Kidney epithelial cell (primary cell): ENCODE measurements at places on chromosomes 3 and 15. TPM values are rescaled to one million over a fixed set of nuclear protein-coding genes. Genes with fewer than 3 reads are reported as not detected.
A peak's percentile ranks its signal among the peaks of the same experiment; 100 is the strongest.

DNA sequence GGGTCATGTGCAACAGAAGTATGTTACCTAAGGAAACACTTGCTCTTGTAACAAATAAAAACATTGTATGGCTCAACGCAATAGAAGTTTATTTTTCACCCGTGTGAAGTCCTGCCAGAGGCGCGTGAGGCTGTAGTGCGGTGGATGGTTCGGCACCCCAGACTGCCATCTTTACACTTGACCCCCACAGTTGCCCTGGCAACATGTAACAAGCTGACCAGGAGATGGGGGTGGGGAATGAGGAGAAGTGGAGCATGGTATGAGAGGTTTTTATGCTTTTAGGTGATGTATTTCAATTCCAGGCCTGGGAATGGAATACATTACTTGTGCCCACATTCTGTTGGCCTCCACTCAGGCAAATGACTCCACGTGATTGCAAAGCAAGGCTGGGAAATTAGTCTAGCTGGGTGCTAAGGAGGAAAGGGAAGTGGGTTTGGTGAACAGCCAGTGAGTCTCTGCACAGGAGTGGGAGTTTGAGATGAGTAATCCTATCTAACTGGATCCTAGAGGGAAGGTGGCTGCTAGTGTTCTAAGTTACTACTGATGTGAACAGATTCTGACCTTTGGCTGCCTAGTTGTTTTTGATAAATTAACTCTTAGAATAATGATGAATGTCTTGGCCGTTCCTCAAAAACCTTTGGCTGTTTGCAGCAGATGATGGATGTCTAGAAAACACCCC lies 33.8 kb upstream of the GREM1 start:
- DNase-seq: peak; percentile 86

DNA sequence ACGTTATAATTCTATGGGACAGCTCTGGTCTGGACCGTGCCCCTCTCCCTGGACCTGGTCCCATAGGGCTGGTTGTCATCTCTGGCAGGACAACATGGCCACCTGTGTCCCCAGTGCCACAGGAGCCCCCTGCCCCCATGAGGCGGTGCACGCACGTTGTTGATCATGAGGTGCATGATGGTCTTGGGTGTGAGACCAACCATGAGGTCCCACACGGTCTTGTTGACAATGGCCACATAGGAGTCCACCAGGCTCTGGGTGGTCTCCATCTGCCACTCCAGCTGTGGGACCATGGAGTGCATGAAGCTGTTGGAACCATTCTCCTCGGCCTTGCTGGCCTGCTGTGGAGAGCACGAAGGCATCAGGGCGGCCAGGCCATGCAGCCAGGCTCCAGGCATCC lies 19.7 kb downstream of the GOLGA6D start:
- DNase-seq: no peak

The GOLGA8J gene
- total RNA-seq: not detected in 2 replicates

The RLBP1 gene
- total RNA-seq: not detected in 2 replicates

The MUC13 gene
- total RNA-seq: not detected in 2 replicates

- DNase-seq: no peak
Measured at GRCh38 chr3:118412503-118412902, 622.1 kb downstream of the IGSF11 start.

The ZBTB20 gene
- 32.5 and 34.9 TPM in 2 replicates for total RNA-seq

- no peak for DNase-seq
Measured at GRCh38 chr3:168582503-168582902, 486.8 kb upstream of the GOLIM4 start.

DNA sequence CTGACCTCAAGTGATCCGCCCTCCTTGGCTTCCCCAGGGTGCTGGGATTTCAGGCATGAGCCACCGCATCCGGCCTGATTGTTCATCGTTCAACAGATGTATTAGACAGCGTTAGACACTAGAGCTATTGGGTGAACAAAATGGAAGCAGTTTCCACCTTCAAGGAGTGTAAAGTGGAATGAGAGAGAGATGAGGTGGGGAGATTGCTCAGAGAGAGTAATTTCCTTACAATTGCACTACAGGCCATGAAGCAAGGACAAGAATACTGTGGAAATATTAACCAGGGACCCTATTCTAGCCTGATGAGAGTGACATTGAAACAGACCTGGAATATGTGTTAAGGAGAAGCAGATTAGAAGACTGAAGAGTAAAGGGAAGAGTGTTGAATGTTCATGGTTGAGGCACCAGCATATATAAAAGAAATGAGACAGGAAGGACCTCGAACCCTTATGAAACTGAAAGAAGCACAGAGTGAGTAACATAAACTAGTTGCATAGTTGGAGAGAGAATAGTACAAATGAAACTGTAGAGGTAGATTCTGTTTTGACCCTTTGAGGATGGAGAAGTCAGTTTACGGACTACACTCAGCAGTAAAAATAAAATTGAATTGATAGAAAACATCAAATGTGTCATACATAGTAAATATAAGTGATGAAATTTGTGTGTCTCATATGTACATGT lies 7.2 kb downstream of the RTF1 start:
- DNase-seq: no peak

The CFAP100 gene
- total RNA-seq: not detected in 2 replicates

GRCh38 chr3:115512565-115513415 lies 110.5 kb upstream of the GAP43 start:
- no peak for DNase-seq

DNA sequence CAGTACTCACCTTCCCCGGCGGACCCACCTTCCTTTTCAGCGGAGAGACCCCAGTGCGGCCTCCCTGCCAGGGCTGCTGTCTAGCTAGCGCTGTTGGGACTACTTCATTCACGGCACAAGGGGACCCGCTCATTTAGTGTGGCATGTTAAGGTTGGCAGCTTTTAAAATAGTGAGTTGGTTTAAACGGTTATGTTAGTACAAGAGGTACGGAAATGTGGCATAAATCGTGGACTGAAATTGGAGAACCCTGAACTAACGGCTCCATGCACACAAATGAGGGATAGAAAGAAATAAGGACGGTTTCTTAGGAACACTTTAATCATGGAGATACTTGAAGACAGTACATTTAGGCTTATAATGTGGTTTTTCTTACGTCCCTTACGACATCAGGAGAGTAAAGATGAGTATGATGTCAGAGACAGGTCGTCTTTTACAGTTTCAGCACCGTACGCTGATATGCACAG lies 752 bp downstream of the CEP63 start:
- no peak for DNase-seq

DNA sequence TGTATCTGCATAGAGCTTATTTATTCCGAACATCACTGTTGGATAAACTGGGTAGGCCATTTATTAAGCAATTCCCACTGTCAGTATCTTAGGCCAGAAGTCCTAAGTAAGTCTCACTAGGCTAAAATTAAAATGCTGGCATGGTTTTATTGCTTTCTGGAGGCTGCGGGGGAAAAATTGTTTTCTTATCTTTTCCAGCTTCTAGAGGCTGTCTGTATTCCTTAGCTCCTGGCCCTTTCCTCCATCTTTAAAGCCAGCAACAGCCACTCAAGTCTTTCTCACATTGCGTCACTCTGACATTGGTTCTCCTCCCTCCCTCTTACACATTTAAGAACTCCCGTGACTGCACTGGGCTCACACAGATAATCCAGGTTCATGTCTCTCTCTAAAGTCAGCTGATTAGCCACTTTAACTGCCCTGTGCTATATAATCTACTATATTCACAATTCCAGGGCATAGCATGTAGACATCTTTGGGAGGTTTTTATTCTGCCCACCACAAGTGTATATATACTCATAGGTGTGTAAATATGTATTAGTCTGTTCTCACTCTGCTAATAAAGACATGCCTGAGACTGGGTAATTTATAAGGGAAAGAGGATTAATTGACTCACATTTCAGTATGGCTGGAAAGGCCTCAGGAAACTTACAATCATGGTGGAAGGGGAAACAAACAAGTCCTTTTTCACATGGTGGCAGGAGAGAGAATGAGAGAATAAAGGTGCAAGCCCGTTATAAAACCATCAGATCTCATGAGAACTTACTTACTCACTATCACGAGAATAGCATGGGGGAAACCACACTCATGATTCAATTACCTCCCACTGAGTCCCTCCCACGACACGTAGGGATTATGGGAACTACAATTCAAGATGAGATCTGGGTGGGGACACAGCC lies 113.5 kb upstream of the SLC7A14 start:
- no peak for DNase-seq

DNA sequence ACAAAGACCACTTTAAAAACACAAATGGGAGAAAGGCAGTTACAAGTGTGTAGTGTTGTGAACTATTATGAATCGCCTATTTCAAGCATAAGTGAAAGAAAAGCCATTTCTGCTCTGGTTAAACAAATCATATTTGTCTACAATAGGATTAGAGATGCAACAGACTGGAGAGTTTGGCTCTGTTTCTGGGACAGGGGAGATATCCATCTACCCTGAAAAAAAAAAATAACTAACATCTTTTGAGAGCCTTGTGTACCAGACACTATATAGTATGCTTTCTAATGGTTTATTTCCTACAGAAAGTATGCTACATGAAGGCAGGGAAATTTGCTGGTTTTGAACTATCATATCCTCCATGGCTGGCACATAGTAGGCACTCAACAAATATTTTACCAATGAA lies 106.7 kb upstream of the FHIT start:
- no peak for DNase-seq

- DNase-seq: peak; percentile 71
Measured at GRCh38 chr3:11530153-11530721, 113.5 kb downstream of the VGLL4 start.

GRCh38 chr3:140715035-140715434 lies 37.2 kb downstream of the TRIM42 start:
- DNase-seq: no peak

GRCh38 chr3:77513542-77513941 lies 473.6 kb downstream of the ROBO2 start:
- no peak for DNase-seq

The TMEM115 gene
- 82.5 and 90.0 TPM in 2 replicates for total RNA-seq

DNA sequence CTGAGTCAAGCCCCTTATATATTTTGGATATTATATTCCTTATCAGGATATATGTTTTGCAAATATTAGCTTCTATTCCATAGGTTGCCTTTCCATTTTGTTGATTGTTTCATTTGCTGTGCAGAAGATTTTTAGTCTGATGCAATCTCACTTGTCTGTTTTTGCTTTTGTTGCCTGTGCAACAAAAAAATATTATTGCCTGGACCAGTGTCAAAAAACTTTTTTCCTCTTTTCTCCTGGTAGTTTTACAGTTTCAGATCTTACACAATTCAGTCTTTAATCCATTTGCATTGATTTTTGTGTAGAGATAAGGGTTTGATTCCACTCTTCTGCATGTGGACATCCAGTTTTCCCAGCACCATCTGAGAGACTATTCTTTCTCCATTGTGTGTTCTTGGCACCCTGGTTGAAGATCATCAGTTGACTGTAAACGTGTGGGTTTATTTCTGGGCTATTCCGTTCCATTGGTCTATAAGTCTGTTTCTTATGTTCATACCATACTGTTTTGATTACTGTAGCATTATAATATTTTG lies 228.9 kb upstream of the NR2E3 start:
- DNase-seq: no peak

DNA sequence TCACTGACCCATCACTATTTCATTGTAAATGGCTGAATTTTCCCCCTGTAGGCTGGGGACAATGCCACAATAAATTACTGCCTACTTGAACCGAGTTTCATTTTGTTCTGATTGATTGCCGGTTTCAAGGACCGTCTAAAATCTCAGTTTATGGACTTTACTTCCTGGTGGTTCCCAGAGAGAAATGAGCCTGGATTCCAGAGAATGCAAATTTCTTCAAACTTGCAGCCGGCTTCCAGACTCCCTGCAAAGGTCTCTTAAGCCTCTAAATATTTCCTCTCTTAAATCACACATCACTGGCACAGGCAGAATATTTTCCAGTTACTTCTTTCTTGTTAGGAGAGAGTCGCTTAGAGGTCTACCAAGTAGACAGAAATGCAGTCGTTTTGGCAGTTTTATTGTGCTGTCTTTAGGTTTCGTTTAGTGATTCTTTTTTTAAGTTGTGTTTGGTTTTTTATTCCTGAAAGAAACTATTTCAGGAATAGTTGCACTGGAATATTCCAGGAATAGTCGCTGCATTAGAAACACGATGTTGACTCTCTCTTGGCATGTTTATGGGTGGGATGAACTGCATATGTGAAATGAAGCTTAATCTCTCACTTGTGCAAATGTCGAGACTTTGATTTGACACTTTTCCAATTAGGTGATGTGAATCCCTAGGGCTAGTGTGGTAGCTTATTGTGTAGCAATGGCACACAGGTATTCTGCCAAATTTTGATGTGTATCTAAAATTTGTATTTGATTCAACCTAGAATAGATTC lies 284.1 kb upstream of the NR2E3 start:
- DNase-seq: no peak

The ACTRT3 gene
- 3.8 and 4.0 TPM in 2 replicates for total RNA-seq

GRCh38 chr15:96218623-96219455 lies 111.7 kb upstream of the NR2F2 start:
- DNase-seq: no peak

- DNase-seq: peak; percentile 28
Measured at GRCh38 chr3:39718674-39719595, 90.5 kb upstream of the MYRIP start.

DNA sequence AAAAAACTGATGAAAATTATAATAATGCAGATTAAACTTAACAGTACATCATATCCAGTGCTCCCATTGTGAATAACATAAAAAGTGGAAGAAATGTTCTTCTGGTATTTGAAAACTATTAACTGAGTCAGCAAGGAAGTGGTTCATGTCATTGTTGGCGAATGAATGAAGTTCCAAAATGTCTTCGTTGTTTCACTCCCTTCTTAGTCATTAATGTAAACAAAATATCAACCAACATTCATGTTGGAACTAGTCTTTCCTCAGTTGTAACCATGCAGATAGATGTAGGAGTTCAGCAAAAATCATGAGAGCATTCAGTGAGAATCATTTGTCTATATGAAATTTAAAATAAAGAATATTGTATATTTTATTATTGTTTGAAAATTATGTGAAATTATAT lies 44.1 kb upstream of the ICE2 start:
- no peak for DNase-seq

- DNase-seq: no peak
Measured at GRCh38 chr3:17182166-17182565, 297.4 kb downstream of the PLCL2 start.

The ARL8B gene
- total RNA-seq: 66.1 and 69.2 TPM in 2 replicates

DNA sequence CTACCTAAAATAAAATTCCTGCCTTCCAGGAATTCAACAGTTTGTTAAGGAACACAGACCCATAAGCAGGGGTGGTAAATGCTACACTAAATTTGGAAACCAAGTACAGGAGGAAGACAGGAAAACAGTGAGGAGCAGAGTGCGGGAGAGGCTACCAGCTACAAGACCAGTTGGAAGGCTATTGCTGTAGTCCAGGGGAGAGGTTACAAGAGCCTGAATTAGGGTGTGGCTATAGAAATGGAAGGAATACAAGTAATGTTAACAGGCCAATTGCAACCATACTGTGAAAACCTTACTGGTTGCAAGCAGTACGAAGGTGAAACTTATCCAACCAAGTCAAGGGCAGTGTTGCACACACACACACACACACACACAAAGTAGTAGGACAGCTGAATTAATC lies 880 bp upstream of the ARMC8 start:
- no peak for DNase-seq
